ENCODE measurements at places on chromosomes 12 and 14.

- no peak for DNase-seq
These were observed 389.6 kb downstream of the LRIG3 start for GRCh38 chr12:58530742-58531062.

DNA sequence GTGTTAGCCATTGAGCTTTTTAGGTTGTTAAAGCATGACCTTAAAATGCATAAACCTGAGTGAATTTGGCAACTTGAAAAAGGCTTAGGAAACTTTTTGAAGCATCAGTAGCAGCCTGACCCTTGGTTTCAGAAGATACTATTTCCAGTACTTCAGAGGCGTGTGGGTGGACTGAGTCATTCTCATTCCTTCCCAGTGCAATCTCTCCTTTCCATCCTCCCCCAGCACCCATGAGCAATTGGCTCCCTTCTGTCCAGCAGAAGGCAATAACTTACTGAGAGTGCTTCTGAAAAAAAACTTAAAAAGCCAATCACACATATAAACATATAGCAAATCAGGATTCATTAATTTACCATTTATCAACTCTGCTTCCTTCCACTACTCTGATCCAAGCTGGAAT lies 299.3 kb upstream of the STXBP6 start:
- no peak for DNase-seq

DNA sequence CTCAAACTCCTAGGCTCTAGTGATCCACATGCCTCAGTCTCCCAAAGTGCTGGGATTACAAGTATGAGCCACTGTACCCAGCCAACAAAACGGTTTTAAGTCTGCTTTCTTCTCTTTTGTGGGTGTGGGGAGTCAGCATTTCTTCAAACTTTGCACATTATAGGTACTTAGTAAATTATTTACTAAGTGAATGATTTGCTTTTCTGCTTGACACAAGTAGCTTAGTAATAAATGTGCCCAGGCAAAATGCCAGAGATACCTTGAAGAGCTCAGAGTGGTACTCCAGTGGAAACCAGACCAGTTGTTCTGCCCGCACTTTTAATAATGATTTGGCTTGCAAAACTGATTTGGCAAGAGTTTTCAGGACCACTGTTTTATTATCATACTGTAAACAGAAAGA lies 15.0 kb downstream of the DEPDC4 start:
- no peak for DNase-seq

DNA sequence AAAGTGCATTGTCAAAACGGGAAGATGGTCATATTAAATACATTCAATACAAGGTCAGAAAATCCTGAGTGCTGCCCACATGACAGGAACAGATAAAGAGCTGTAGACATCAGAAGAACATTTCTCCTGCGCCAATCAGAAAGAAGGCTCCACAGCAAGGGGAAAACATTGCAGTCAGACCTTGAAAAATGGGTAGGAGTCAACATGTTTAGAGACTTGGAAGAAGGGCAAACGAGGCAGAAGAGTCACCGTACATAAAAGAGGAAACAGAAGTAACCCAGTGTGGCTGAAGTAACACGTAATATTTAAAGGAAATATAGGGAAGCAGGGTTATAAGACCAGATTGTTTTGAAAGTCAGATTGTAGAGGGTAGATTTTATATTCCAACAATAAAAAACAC lies 11.9 kb downstream of the SPPL3 start:
- DNase-seq: no peak

DNA sequence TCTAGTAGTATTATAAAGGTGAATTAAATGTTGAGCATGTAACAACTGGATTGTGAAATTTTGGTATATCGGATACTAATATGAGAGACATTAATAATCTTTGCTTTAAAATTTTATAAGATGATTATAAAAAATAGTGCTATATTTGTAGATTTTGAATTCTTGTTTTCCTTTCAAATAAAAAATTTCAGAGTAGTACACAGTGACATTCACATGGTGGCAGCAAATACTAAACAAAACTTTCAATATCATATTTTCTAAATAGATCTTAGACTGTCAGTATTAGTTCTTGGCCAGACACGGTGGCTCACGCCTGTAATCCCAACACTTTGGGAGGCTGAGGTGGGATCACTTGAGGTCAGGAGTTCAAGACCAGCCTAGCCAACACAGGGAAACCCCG lies 166.0 kb downstream of the NAV3 start:
- DNase-seq: no peak

DNA sequence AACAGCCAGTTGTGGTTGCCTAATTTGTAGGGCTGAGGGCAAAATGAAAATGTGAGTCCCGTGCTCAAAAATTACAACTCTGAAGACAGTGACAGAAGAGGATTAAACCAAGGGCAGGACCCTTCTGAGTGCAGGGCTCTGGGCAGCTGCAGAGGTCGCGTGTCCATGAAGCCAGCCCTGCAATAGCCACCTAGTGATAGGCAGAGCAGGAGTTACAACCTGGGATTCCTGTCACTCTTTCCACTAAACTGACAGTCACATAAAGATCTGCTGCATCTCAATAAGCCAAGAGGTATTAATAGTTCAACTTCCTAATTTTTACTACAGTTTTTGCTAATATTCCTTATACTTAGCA lies 94.1 kb downstream of the SLC2A13 start:
- no peak for DNase-seq

Measured in GM04504 (cell line).